NCI-H1694 (cell line): ENCODE measurements at places on chromosomes 16 and 17.
A peak's percentile ranks its signal among the peaks of the same experiment; 100 is the strongest.

GRCh38 chr16:56923481-56924091 lies 8.4 kb upstream of the HERPUD1 start:
- no peak for DNase-seq

- peak; percentile 68 for DNase-seq
Observed at GRCh38 chr17:37406635-37407461, at the start of the genes ACACA and TADA2A. Gene ACACA, minus strand, starts transcription at chr17:37406836. Its CDS starts 537 bp downstream, at chr17:37406299. Gene TADA2A, plus strand, starts transcription at chr17:37406886. Its CDS starts 4,480 bp downstream, at chr17:37411366.

GRCh38 chr17:59238906-59239305 lies 18.6 kb downstream of the GDPD1 start:
- no peak for DNase-seq

- no peak for DNase-seq
Observed at GRCh38 chr16:69384974-69385373, 833 bp downstream of the TERF2 start.

DNA sequence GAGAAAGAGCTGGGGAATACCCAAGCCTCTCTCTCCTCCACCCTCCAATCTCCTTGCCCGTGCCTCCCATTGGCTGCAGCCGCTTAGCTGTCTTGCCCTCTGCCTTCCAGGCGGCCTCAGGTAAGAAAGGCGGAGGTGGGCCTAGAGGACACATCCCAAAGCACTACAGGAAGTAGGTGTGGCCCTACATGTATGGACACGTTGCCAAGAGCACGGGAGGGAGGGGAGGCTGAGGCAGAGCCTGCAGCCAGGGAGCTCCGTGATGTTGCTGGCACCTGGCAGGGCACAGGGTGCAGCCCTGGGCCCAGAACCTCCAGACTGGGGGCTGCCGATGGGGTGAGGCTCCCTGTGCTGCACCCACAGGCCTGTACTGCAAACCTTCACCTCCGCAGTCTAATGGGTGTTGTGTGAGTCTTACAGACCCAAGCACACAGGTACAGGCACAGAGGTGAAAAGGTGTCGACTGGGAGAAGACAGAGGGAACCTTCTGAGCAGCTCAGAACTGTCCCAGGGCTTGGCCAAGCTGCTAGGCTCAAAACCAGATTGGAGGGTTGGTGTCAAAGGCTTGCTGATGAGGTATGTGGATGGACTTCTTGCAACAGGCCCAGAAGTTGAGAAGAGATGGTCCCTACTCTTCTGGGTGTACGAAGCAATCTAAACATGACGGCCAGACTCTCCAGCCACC lies 23.5 kb upstream of the FOXK2 start:
- DNase-seq: no peak

DNA sequence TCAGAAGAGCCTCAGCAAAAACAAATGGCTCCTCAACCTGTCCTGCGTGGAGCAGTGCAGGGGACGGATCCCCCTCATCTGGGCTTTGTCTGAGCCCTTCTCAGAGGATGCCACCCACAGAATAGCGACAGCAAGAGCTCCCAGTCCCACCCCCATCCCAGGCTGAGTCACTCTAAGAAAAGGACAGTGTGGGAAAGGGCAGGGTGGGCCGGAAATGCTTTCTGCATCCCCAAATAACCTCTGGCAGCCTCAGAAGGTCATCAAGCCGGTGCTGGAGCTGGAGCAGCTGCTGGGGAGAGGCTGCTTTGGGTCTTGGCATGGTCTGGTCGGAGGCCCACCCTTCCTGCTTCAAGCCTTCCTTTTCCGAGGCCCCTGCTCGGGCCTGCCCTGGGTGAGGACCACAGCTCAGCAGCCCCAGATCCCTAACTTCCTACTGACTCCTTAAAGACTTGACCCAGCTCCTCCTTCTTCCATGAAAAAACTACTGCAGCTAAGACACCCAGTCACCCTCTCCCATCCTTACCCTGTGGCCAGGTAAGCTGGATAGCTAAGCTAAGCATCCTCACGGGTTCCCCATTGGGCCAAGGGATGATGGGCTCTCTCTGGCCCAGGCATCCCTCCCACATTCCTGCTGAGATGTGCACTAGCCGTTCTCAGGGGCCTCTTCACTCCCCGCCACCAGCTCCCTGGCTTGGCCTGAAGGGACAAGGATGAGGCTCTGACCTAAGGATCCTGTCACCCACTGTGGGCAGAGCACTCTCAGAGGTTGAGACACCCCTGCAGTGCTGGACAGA lies 8.7 kb downstream of the SLC12A4 start:
- no peak for DNase-seq

DNA sequence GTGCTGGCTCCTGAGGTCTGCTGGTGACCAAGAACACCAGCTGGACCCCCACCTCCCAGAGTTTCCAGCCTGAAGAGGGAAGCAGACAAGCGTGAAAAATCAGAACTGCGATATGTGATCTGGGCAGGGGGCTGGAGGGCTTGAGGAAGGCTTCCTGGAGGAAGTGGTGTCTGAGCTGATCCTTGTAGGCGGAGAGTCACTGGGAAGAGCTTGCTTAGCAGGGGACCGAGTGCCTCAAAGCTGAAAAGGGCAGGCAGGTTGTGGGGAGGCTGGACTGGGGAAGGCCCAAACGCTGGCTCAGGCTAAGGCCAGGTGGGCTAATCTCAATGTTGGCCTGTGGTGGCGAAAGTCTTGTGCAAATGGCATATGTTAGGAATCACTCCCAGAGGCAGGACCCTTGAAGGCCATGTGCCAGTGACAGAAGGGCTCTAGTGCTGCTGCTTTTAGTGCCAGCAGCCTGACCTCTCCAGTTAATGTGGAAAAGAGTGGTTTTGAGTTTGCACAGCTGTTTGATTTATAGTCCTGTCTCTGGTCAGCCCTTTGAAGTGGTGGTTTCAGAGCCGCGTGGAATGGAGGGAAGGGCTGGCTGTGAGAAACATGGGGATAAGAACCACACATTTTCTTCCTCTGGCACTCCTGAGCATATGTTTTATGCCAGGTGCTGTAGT lies 85.3 kb upstream of the LGALS9 start:
- peak; percentile 21 for DNase-seq

DNA sequence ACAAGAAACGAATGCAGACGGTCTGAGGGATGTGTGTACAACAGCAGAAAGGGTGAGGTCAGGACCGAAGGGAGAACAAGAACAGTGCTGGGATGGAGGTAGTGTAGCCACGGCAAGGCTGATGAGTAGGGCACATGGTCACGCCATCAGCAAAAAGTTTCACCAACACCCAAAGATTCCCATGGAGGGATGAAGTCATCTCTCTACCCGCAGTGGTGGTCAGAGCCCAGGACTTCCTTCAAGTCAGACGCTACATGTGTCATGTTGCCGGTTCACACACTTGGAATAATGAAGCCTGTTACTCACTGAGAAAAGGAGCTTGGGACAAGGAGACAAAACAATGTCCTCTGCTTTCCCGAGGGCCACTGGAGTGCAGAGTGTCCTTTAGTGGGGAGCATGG lies 79.7 kb downstream of the SALL1 start:
- no peak for DNase-seq

GRCh38 chr16:8916541-8917225 lies 34.5 kb downstream of the LITAFD start:
- DNase-seq: no peak

DNA sequence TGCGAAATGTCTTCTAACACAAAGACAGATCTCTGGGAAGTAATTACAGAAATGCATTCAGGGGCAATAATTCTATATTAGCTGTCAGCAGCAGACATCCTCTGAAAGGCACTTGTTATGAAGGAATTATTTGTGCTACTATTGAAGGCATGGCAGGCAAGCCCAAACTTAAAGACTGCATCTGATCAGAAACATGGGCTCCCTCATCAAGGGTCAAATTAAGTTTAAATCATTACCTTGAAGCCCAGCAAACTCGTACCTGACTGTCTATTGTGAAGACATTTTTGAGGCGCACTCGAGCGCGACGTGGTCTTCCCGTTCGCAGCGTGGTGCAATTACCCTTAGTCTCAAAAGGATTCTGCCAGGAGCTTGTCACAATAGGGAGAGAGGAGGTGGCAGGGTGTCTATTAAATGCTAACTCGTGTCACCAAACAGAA lies 110.6 kb downstream of the ZNF423 start:
- no peak for DNase-seq

DNA sequence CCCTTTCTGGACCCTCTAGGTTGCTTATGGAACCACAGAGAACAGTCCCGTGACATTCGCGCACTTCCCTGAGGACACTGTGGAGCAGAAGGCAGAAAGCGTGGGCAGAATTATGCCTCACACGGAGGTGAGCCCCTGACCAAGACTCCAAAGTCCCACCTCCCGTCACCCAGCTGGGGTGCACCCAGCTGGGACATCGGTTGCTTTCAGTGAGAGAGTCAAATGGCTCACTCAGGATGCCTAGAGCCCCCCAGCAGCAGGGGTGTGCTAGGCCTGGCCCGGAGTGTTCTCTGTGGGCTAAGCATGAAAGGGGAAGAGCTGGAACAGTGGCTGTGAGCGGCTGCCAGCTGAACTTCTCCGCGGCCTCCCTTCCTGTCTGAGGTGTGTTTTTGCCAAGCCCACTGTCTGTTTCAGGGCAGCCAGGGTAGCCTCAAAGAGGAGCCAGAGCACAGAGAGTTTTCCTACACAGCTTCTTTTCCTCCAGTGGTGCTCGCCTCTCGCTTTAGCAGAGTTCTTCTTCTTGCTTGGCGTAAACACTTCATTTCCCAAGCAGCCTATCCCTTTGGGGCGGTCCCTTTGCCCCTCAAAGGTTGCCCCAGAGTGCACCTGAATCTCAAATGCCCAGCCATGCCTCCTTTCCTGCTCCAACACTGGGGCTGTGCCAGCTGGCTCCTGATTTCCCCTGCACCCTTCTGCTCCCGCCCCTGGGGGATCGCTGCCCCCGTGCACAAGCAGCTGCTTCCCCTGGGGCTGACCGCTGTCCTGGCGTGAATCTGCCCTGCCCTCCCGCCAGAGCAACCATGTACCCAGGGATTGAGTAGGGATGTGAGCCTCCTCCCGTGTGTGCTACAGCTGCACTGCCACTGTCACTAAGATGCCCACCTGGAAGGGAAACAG lies 2.6 kb upstream of the CHAD start:
- DNase-seq: no peak

GRCh38 chr17:63798572-63799106 lies 24.7 kb downstream of the DDX42 start:
- no peak for DNase-seq

GRCh38 chr17:327296-327695 lies 25.3 kb downstream of the RPH3AL start:
- no peak for DNase-seq

DNA sequence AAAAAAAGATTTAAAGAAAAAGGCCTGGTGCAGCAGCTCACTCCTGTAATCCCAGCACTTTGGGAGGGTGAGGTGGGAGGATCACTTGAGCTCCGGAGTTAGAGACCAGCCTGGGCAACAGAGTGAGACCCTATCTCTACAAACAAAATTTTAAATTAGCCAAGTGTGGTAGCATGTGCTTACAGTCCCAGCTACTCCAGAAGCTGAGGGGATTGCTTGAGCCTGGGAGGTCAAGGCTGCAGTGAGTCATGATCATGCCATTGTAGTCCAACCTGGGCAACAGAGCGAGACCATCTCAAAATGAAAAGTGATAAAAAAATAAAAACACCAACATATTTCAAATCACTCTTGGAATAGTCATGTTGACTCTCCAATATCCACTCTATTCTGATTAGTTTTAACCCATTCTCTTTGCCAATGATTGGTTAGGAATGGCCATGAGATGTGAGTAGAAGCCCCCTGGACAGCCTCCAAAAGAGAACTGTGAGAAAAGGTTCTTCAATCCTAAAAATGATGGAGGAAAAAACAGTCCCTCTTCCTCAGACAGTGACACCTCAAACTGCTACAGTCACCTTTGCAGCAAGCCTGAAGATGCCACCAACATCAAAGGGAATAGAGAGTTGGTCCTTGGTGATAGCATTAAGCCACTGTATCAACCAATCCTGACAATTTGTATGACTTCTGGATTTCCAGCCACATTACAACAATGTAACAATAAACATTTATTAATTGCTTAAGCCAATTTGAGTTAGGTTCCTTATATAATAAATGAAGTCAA lies 2.9 kb upstream of the KANSL1 start:
- no peak for DNase-seq
